HCT116 (cell line): ENCODE measurements at places on chromosomes 13 and 19. TPM values are rescaled to one million over a fixed set of nuclear protein-coding genes. Genes with fewer than 3 reads are reported as not detected.

GRCh38 chr13:51225029-51225428, 2.8 kb downstream of the FAM124A start:
- H3K4me3 ChIP-seq: no peak overlapping the region
- peaks cover 4% of the 10 kb centered on the region; the same call in 1 of the 2 replicates for H3K4me1 ChIP-seq
- no peak for DNase-seq
- no peaks in the 10 kb centered on the region for H3K36me3 ChIP-seq
- H3K27me3 ChIP-seq: no peaks in the 10 kb centered on the region

DNA sequence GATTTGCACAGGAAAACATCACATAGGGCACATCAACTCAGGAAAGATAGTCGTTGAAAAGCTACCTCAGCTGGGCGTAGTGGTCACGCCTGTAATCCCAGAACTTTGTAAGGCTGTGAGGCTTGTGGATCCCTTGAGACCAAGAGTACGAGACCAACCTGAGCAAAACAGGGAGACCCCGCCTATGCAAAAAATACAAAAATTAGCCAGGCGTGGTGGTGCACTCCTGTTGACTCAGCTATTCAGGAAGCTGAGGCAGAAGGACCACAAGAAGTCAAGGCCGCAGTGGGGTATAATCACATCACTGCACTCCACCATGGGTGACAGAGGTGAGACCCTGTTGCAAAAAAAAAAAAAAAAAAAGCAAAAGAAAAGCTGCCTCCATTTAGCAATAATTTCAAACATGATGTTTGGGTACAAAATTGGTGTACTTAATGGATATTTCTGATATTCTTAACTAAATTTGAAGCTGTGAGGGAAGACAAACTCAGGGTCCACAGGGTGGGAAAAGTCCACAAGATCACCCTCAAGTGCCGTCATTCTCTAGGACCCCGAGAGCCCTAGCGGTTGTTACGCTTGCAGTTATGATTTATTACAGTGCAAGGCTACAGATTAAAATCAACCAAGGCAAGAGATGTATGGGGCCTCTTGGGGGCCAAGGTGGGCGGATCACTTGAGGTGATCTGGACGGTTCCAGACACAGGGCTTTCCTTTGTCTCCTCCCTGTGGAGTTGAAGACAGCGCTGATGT, 42.5 kb upstream of the LDLR start:
- no peak for DNase-seq
- H3K36me3 ChIP-seq: peaks cover 32% of the 10 kb centered on the region
- H3K27ac ChIP-seq: no peak overlapping the region

- no peaks in the 10 kb centered on the region for H3K27me3 ChIP-seq
- no peak overlapping the region for H3K4me3 ChIP-seq
- DNase-seq: no peak
- no peaks in the 10 kb centered on the region for H3K36me3 ChIP-seq
- H3K27ac ChIP-seq: 0 out of 2 replicates have a peak overlapping the region, but pooled peaks have one; percentile 17
Observed at GRCh38 chr13:24052547-24053518, 107.7 kb upstream of the SPATA13 start.

DNA sequence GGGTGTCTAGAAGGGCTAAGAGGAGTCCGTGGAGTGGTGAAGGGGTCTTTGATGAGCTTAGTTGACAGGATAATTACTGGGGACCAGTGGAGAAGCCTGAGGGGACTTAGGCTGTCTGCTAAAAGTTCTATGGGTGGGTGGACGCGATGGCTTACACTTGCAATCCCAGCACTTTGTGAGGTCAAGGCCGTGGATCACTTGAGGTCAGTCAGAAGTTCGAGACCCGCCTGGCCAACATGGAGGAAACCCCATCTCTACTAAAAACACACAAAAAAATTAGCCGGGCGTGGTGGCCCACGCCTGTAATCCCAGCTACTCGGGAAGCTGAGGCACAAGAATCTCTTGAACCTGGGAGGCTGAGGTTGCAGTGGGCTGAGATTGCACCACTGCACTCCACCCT, 2.8 kb upstream of the GSK3A start:
- H3K36me3 ChIP-seq: peaks cover 4% of the 10 kb centered on the region; the same call in 1 of the 2 replicates
- H3K4me3 ChIP-seq: peak overlapping the region; percentile 69
- H3K27me3 ChIP-seq: no peaks in the 10 kb centered on the region
- peaks cover 45% of the 10 kb centered on the region for H3K4me1 ChIP-seq
- peak overlapping the region; percentile 78 for H3K27ac ChIP-seq
- DNase-seq: no peak

DNA sequence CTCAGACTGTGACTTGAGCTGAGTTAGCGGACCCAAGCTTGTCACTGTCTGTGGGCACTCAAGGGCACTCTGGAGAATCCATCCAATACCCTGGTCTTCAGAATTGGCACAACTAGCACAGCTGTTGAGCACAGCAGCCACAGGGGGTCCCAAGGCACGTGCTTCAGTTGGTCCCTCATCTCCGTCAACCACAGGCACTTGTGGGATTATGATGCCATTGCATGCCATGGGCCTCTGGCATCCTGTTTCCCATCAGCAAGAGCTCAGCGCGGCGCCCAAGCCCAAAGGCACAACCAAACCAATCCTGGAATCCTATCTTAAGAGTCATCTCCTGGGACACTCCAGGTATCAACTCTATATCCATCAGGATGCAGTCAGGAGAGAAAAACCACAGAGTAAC, 3.7 kb upstream of the B3GNT8 start:
- no peak overlapping the region for H3K27ac ChIP-seq
- no peaks in the 10 kb centered on the region for H3K4me1 ChIP-seq
- no peaks in the 10 kb centered on the region for H3K27me3 ChIP-seq
- no peak overlapping the region for H3K4me3 ChIP-seq

The CERS1 gene
- total RNA-seq: 0.96 TPM

GRCh38 chr19:55677572-55678028, 2.6 kb downstream of the EPN1 start:
- peaks cover 41% of the 10 kb centered on the region for H3K4me1 ChIP-seq
- H3K27me3 ChIP-seq: no peaks in the 10 kb centered on the region
- no peak for DNase-seq
- peaks cover 30% of the 10 kb centered on the region; the same call in 1 of the 2 replicates for H3K36me3 ChIP-seq
- no peak overlapping the region for H3K27ac ChIP-seq
- no peak overlapping the region for H3K4me3 ChIP-seq

DNA sequence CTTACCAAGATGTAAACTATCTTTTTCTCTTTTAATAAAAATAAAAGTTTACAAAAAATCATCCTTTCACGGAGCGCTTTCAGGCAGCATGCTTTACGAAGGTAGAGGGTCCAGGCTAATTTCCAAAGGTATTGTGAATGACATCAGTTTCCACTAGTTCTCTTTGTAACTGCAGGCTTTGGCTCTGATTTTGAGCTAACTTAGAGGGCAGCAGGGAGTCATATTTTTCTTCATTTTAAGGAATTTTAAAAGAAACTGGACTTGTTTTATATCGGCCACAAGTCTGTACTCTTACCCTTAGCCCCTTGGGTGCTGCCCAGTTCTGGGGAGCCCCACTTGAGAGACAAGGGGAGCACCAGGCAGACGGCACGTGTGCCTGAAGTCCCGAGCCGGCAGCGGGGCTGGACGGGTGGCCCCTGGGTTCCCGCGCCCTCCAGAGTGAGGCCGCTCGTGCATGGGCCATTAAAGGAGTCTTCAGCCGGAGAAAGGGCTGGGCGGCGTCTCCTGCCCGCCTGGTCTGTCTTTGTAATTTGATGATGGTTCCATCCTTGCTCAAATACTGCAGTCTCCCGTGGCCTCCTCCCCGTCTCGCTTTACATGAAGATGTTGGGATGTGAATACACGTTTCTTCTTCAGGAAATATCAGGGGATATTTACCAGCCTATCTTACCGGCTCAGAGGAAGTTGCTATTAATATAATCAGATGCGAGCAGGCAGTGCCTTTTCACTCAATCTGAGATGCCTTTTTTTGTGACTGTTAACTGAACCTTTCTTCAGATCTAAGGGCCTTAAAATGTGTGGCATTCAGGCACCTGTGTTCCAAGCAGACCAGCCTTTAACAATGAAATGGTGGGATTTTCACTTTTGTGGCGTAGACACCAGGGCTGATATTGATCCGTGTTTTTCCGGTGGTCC, 67.4 kb downstream of the GGACT start:
- H3K27me3 ChIP-seq: no peaks in the 10 kb centered on the region
- H3K27ac ChIP-seq: no peak overlapping the region
- no peak overlapping the region for H3K4me3 ChIP-seq
- no peaks in the 10 kb centered on the region for H3K36me3 ChIP-seq

- no peaks in the 10 kb centered on the region for H3K27me3 ChIP-seq
- no peak overlapping the region for H3K4me3 ChIP-seq
- H3K4me1 ChIP-seq: no peaks in the 10 kb centered on the region
- H3K36me3 ChIP-seq: no peaks in the 10 kb centered on the region
Observed at GRCh38 chr13:87923753-87924152, 252.6 kb downstream of the SLITRK5 start.

DNA sequence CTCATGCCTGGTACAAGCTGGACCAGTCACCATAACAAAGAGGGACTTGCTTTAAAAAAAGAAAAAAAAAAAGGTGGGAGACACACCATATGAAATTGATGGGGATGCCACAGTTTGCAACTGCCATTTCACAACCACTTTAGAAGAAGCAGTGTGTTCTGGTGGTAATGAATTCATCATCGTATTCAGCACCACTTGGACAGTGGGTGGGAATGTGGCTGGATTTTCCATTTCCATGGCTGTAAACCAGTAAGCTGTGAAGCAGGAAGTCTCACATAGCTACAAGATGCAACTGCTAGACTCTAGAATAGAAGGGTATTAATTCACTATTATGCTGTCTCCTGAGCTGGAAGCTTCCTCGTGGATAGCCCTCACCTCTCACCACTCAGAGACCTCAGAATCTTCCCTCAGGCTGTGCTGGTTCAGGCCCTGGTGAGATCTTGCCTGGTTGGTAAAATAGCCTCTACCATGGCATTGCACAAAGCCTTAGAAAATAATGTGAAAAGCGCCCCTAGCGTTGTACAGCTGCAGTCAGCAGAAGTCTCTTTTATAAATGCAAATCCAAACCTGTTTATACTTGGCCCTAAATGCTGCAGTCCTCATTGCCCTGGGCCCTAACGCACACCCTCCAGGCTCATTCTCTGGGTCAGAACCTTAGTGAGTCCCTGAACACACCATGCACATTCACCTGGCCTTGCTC, 150.7 kb downstream of the KCTD15 start:
- no peaks in the 10 kb centered on the region for H3K4me1 ChIP-seq
- no peak overlapping the region for H3K27ac ChIP-seq
- no peak for DNase-seq
- H3K4me3 ChIP-seq: no peak overlapping the region
- no peaks in the 10 kb centered on the region for H3K27me3 ChIP-seq
- H3K36me3 ChIP-seq: no peaks in the 10 kb centered on the region

The KCNJ14 gene
- total RNA-seq: 2.5 TPM

DNA sequence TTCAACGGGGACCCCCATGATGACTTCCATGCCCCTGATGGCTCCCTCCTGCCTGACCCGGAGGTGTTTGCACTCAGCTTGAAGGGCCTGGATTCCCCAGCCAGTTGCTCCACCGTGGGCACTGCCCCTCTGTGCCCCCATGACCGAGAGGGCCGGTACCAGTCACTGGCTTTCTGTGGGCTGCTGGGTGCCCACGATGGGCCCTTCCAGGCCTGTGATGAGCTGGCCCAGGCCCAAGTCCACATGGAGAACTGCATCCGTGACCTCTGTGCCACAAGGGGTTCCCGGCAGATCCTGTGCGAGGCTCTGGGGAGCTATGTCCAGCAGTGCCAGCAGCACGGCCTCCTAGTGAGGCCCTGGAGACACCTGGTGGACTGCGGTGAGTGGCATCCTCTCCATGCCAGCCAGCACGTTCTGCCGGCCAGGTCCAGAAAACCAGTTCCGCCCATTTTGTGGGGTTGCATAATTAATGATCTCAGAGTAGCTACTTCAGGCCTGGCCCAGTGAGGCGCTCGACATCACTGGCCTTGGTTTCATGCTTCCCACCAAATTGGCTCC, 34.9 kb upstream of the FXYD3 start:
- no peak overlapping the region for H3K4me3 ChIP-seq
- no peaks in the 10 kb centered on the region for H3K4me1 ChIP-seq
- H3K36me3 ChIP-seq: no peaks in the 10 kb centered on the region

DNA sequence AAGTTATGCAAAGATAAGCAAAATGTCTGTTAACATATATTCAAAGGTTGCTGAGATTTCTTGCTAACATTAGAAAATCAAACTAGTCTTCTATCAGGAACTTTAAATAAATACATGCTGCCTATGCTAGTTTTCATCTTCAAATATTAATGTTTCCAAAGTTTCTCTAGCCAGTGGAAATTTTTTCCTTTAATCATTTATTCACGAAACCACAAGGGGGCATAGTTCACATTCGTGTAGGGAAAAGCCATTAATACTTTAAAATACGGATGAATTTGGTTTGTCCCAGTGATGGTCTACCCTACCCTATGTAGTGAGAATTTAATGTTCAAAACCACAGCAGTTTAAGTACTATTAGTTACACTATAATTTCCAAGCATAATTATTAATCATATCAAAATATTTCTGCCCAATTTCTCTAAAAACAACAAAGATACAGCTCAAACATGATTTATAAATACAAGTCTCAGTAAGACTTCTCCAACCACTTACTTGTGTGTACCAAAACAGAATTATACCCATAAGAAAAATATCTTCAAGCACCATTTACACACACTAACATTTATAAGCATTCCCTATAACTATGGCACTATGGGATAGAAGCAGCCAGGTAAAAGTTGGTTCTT, 16.2 kb downstream of the NUFIP1 start:
- no peak overlapping the region for H3K27ac ChIP-seq
- no peaks in the 10 kb centered on the region for H3K27me3 ChIP-seq
- no peak overlapping the region for H3K4me3 ChIP-seq
- H3K4me1 ChIP-seq: no peaks in the 10 kb centered on the region

The THAP8 gene
- 1.7 TPM for total RNA-seq

DNA sequence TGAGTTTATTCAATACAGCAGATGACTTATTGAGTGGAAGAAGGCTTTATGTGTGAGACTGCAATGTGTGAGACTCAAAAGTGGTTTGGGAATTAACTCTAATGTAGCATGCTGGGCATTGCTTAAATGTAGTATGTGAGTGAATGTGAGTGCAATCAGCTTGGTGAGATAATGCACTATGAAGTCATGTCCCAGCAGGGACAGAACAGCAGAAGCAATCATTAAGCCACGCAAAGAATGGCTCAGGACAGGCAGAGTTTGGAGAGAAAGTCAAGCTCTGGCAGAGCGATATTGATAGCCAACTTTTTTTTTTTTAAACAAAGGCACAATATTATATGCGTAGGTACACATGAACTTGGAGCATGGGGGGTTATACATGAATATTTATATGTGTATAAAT, 597.7 kb downstream of the GPC6 start:
- no peak for DNase-seq
- H3K4me1 ChIP-seq: no peaks in the 10 kb centered on the region
- H3K27ac ChIP-seq: no peak overlapping the region
- H3K4me3 ChIP-seq: no peak overlapping the region
- H3K27me3 ChIP-seq: no peaks in the 10 kb centered on the region

GRCh38 chr19:41302624-41303351, 7.2 kb upstream of the CCDC97 start:
- H3K27me3 ChIP-seq: no peaks in the 10 kb centered on the region
- no peak overlapping the region for H3K4me3 ChIP-seq
- no peak overlapping the region for H3K27ac ChIP-seq
- H3K4me1 ChIP-seq: no peaks in the 10 kb centered on the region
- peaks cover 87% of the 10 kb centered on the region for H3K36me3 ChIP-seq
